Dermis microvascular lymphatic vessel endothelial cell (primary cell): ENCODE measurements at places on chromosomes 6 and 20. TPM values are rescaled to one million over a fixed set of nuclear protein-coding genes. Genes with fewer than 3 reads are reported as not detected.

The MRPS18B gene
- total RNA-seq, result 35.9 and 60.9 TPM in 2 replicates

The SYNCRIP gene
- total RNA-seq, result 50.8 and 54.4 TPM in 2 replicates

The CRISP3 gene
- total RNA-seq, result not detected in 2 replicates

The IL20RA gene
- 0.26 and 1.1 TPM in 2 replicates for total RNA-seq

The SALL4 gene
- 0.26 and 0.63 TPM in 2 replicates for total RNA-seq

The AAR2 gene
- total RNA-seq, result 20.0 and 28.8 TPM in 2 replicates

The OR14J1 gene
- total RNA-seq, result not detected in 2 replicates

The DPPA5 gene
- total RNA-seq, result not detected in 2 replicates

The SLCO4A1 gene
- total RNA-seq, result 0.51 and 0.90 TPM in 2 replicates

The ZNF133 gene
- 10.9 and 16.6 TPM in 2 replicates for total RNA-seq

The MATN4 gene
- under 0.01 TPM in 2 replicates for total RNA-seq

The PRRT1 gene
- total RNA-seq, result under 0.01 TPM in 2 replicates

The TMC2 gene
- total RNA-seq, result not detected in 2 replicates

The SYNGAP1 gene
- 1.4 and 2.8 TPM in 2 replicates for total RNA-seq
